ENCODE measurements at places on chromosomes 6 and 20.

GRCh38 chr6:30325150-30325872 is 1.4 kb upstream of the TRIM39 start:
- peak; percentile 72 for DNase-seq

- peak; percentile 15 for DNase-seq
These were observed at the start of gene ADGRG6 for GRCh38 chr6:142301651-142302391. ADGRG6 (plus strand) TSS chr6:142302007; CDS start chr6:142302330, 323 bp downstream.

GRCh38 chr6:127201321-127201720 is 65.3 kb upstream of the RNF146 start:
- no peak for DNase-seq

GRCh38 chr6:22878324-22878701 is 308.9 kb downstream of the HDGFL1 start:
- no peak for DNase-seq

DNA sequence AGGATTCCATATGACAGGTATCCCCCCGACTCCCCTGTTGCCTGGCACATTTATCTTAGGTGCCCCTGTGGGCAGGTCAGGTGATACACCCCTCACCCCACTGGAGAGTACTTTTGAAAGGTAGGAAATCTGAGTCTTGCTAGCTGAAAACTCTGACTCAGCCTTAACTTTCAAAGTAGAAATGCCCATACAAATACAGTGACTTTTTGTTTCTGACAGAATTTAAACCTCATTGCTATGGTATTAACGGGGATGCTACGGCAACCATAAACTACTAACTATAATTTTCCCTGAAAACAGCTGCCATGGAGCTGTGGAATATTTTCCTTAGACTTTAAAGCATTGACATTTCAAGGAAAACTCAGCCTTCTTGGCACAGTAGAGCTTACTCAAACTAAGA is 536.0 kb downstream of the RFPL4B start:
- DNase-seq = no peak

DNA sequence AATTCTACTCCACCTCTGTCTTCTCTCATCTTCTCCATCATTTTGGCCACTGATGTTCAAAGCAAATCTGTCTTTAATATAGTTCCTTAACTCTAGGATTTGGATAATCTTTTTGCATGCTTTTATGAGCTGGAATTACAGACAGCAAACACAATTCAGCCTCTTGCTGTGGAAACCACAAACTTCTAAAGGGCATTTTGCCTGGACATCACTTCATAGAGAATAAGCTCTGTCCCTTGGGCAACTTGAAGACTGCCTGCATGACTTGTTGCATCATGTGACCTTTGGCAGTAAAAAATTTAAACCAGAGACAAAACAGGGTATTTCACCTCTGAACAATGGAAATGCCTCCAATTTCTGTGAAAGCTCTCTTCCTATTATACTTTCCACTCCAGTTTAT is 74.1 kb upstream of the HDDC2 start:
- no peak for DNase-seq

GRCh38 chr20:35497780-35498189 is 31.7 kb downstream of the C20orf173 start:
- no peak for DNase-seq

DNA sequence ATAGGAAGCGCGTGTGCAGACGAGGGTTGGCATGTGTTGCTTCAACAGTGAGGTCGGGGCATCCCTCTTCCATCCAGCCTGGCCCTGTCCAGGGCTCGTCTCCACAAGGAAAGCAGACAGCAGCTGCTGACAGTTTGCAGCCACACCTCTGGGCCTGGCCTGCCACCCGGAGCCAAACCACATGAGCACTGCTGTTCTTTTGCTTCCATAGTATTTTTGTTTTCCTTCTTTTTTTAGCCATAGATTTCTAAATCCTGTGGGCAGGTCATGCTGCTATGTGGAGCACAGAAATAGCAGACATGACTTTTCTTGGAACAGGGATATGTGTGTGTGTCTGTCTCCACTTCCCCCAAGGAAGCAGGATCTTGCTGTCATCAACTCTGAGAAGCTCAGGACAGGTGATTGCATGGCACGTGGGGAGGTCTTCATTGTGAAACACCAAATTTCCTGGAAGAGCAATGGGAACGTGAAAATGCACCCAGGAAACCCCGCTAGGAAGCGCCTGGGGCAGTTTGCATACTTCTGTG is 167.4 kb downstream of the DTNBP1 start:
- DNase-seq = no peak

- no peak for DNase-seq
These were observed 376.9 kb downstream of the PHF3 start for GRCh38 chr6:64012351-64013001.

DNA sequence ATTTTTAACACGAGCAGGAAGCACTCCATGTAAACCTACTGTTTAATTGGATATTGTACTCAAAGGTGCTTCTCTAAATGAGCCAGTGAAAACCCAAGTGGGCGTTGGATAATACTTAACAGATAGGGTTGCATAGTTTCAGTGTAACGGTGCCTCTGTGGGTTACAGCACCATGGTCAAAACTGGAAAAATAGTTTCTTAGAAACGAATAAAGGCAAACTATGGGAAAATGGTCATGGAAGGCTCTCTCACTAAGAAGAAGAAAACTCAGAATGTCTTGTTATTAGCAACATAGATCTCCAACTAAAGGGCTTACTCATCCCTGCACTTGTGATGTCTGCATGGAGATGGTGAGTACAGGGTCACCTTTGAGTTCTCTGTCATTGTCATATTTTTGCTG is 59.1 kb upstream of the NEDD9 start:
- DNase-seq = no peak

DNA sequence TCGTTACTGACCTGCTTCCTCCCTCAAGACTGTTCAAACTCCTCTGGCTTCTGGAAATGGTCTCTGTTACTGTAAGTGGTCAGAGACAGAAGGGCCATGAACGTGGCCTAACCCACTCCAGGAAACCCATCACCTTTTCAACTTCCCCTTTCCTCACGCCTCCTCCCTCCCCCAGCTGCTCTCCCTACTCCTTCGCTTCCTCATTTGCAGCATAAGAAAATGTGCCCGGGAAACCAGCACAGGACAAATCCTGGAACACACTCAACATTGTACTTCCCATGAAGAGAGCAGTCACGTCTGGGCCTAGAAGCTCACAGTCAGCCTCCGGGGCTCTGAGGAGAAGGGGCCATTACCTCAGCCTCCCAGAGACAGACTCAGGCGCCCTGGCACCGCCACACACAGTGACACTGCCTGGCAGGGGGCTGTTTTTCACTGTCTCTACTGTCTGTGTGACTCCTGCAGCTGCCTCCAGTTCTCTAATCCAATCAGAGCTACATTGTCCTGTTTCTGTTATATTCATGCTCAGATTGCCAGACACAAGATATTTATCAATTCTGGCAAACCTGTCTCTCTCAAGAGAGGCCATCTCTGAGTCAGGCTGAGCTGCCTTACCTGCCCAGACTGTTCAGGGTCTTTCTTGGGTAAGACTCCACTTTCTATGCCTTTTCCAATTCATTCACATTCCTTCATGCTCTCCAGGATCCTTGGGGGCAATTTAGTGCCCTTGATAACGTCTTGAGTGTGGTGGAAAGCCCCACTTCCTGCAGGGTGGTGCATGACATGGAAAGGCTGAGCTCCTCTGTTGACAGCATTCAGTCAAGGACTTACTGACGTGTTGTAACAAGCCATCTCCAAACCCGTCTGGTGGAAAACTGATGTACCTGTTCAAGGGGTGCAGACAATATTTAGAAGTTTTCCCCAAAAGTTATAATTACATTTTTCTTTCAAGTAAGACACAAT is 242.2 kb downstream of the HIVEP2 start:
- no peak for DNase-seq

DNA sequence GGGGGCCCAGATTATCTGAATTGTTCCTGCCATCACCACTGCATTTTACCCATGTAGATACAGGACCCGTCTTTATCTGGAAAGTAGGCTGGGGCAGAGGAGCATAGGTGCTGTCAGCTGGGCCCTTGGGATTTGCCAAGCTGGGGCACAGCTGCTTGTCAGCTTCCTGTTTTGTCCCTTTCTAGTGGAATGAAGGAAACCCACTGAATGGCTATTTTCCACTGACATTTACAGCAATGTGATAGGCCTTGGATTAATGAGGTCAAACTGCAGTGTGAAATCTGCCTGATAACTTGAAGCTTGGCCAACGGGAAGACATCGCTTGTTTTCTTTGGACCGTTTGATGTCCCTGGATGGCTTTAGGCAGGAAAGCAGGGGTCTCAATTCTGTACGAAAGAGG is 6.7 kb downstream of the PPP1R16B start:
- no peak for DNase-seq

- no peak for DNase-seq
These were observed 66.9 kb downstream of the IGF2R start for GRCh38 chr6:160035693-160036330.

- peak; percentile 73 for DNase-seq
These were observed 7.3 kb upstream of the ULBP2 start for GRCh38 chr6:149934249-149935156.

- DNase-seq = no peak
These were observed 33.7 kb upstream of the ZBP1 start for GRCh38 chr20:57653910-57654309.

DNA sequence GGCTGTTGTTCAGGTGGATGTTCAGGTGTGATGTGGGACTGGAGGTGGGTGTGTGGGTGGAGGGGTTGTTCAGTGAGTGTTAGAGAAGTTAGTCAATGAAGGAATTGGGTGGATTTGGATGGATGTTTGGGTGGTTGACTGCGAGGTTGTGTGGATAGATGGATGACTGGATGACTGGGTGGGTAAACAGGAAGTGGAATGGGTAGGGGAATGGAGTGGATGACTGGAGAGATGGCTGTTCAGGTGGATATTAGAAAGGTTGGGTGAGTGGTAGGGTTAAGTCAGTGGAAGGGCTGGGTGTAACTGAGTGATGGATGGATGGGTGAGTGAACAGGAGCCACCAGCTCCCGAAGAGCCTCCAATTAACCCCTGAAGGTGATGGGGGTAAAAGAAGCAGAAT is 27.9 kb downstream of the JPH2 start:
- DNase-seq = no peak

- no peak for DNase-seq
These were observed 733.0 kb downstream of the GRIK2 start for GRCh38 chr6:102126488-102126887.

DNA sequence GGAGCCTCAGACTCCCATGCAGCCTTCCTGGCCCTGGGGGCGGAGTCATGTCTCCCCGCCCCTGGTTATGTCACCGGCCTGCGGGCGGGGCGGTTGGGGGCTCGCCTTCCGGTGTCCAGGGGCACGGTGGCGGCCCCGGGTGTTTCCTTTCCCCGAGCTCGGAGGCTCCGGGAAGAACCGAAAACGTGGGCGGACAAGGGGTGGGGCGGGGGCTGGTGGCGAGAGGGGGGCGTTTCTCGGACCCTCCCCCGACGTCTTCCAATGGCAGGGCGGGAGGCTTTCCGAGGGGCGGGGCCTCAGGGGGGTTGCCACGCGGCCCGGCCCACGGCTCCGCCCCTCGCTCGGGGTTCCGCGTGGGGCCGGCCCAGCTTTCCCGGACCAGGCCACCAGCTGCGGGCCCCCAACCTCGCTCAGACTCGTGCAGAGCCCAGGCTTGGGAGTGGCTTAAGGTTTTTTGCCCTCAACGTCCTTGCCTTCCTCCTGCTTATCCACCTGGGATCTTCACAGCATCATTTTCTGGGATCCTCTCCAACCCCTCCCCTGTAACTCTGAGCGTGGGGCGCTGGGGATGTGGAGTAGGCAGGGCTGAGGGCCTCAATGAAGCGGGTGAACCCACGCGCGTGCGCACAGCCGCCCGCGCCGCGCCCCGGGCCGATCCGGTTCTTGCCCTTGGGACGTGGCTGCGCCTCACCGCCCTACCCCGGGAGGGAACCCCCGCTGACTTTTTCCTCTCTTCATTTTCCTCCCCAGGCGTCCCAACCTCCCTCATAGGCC is 2.1 kb upstream of the NRN1 start:
- no peak for DNase-seq

DNA sequence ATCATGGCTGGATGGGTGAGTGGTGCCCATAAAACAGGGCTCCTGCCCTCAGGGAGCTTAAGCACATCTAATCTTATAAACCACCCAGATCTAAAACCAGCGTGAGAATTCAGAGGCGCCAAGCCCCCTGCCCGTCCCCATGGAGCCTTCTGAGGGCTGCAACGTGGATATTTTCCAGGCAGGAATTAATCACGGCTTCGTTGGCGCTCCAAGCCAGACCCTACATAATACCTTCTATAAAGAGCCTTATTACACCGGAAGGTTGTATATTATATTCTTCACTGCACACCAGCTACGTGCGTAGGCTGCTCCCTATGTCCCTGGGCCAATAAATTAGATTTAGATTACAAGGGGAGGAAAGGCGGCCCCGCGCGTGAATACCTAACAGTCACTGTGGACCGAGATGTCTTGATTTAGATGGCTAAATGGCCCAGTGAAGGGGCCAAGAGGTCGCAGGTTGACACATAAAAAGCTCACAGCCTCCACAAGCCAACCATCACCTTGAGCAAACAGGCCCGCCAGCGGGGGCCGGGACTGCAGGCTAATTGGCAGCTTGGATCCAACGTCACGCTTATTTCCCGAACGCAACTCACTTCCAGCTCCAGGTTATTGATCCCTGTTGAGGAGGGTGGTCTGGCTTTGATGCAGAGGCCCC is 64.7 kb upstream of the APCDD1L start:
- no peak for DNase-seq

DNA sequence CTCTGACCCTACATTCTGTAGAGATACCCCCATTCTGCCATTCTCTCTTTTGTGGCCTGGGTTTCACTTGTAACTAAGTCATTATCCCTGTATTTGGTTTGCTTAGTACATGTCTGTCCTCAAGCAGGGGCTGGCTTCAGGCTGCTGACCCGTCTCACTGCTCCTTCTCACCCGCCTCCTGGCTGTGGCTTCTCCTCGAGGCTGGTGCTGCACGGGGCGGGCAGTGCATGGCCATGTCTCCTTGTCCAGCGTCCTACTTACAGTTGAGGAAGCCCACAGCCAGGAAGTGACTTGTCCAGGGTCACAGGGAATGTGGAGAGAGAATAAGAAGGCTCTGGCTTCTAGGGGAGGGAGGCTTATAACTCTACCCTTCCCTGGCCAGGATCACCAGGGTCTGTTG is 11.3 kb downstream of the GTSF1L start:
- DNase-seq = no peak

- no peak for DNase-seq
These were observed 916 bp downstream of the TRIM27 start for GRCh38 chr6:28922821-28923317.

DNA sequence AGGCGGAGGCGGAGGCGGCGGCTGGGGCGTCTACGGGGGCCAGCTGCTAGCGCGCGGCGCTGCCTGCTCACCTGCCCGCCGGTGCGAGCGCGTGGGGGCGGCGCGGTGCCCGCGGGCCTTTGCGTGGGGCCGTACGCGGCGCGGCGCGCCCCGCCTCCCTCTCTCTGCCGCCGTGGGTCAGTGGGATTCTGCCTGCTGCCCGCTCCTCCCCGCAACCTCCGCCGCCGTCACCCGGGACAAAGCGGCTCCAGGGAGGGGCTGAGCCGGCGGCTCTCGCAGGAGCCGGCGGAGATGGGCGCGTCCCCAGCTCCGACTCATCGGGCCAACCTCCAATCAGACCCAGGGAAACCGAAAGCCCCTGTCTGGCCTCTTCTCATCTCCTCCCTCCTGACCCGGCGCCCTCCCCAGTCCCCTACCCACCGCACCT is at the start of gene RCAN2:
Gene RCAN2 (minus strand): TSS at position 249 of the 427 bp plus-strand sequence.
- peak; percentile 2 for DNase-seq

GRCh38 chr6:31585491-31585890 is 586 bp upstream of the LST1 start:
- DNase-seq = no peak

GRCh38 chr20:62118113-62119043 is 3.9 kb upstream of the LSM14B start:
- DNase-seq = no peak

All from stimulated activated CD4-positive, alpha-beta T cell treated with anti-CD3 and anti-CD28 coated beads, Interleukin-1b, Interleukin-23, amount 100 ng/mL, for 4 hours (primary cell).